ENCODE measurements at places on chromosomes 4 and X.

- DNase-seq, result no peak
These were observed 92.7 kb upstream of the IL15 start for GRCh38 chr4:141543706-141544105.

DNA sequence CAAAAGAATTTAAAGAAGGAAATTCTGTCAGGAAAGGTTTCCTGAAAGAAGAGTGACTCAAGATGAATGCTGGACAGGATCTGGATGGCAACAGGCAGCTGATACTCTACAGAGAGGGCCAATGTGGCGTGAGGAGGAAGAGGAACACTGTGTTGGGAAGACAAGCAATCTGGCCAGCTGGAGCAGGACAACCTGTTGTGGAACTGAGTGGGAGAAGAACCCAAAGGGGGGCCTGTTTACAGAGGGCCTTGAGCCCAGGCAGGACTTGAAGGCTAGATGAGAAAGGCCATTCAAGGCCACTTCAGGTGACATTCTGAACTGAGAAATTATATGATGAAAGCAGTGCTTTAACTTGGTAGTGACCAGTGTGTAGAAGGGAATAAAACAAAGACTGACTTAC is 8.5 kb downstream of the OTUD4 start:
- DNase-seq, result no peak

- no peak for DNase-seq
These were observed 174.8 kb upstream of the NPY2R start for GRCh38 chr4:155033604-155034003.

DNA sequence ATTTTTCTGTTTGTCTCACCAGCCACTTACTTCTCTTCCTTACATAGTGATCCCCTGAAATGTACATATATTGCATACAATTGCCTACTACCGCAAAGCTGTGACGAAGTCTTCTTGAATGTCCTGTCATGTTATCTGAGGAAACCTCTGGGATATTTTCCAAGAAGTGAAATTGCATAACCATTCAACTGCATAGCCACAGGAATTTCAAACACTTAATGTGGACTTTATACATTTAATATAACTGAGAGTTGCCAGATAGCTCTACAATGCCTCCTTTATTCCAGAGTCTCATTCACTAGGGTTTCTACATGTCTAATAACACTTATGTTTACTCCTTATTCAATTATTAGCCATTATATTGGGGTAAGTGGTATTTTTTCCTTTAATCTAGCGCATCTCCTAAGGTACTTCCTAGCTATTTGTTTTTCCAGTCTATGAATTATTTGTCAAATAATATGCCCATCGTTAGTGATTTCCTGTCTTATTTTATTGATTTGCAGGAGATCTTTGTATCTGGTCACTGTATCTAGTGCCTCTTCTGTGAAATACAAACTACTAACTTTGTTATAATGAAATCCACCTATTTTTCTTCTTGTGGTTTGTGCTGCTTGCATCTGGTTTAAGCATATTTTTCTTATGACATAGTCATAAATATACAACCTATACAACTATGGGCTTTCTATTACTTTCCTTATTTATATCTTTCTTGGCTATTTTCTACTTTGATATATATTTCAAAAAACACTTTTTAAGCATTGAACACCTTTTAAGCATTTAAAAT is 69.2 kb upstream of the GRID2 start:
- DNase-seq, result no peak

- no peak for DNase-seq
These were observed 8.7 kb upstream of the CDS1 start for GRCh38 chr4:84574069-84574720.

DNA sequence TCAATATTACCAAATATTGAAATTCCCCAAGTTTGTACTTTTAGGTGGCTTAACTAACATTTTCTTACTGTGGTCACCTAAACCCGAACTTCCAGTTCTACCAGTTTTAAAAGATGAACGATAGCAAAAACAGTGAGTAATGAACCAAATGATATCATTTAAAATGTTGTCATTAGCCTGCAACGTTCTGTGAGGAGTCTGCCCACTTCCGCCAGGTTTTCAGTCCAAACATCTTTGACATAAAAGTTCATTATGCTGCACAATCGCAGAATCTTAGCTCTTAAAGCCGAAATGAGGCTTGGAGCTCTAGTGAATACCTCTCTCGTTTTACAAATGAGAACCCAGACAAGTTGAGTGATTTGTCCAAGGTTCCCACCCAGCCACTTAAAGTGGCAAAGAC is 762 bp downstream of the PIGA start:
- DNase-seq, result no peak

DNA sequence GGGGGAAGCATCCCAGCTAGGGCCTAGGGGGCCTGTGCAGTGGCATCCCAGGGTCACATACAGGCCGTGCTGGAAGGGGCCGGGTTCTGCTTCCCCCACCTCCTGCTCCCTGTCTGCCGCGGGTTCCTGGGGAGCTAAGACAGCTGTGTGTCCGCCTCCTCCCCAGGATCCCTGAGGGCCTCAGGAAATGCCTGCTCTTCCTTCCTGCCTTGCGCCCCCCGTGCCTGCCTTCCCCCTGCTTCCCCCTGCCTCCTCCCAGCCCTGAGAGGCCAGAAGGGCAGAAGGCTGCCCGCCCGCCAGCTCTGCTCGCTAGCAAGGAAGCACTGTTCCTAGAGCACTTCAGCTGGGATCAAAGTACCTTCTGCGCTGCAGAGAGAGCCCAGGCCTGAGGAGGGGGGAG is 2.9 kb upstream of the BGN start:
- no peak for DNase-seq

GRCh38 chrX:39676434-39676833 is 421.3 kb downstream of the BCOR start:
- DNase-seq, result no peak

DNA sequence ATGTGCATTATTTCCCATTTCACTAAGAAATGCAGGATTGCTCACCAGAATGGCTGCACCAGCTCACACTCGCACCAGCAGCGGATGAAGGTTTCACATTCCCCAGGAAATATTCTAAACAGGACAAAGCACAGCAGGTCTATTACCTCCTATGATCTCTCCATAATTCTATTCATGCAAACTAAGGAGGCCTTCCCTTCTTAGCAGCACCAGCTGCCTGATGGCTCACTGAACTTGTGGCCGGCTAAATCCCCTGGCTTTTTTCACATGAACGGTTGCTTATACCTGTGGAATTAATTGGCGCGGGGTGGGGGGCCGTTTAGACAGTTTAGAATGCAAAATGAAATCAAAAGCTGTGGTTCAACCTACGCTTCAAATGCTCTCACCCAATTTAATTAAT is 73.5 kb upstream of the SRD5A3 start:
- DNase-seq, result no peak

DNA sequence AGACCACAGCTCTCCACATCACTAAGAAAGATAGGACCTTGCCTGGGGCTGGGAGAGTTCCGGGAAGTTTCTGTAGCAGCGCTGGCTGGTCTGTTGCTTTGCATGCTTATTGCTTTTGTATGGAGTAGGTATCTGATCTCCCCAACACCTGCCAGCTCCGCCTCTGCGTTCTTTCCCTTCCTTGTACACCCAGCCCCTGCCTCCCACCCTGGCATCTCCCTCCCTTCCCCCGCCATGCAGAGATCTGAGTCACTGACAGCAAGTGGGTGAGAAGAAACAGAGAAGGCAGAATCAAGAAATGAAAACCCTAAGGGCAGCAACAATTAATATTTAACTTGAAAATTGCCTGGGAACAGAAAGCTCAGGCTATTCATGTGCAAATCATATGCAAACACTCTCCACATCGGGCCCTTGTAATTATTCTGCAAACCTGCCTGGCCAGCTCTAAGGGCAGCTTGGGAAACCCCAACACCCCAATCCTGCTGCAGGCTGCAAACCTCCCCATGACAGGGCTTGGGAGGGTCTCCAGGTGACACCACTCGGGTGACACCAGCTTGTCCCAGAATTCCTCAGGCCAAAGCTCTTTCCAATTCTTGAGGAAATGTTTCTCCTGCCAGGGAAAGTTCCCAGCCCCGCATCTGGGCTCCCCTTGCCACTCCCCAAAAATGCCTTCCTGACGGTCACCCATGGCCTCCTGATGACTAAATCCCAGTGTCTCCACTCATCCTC is 257.2 kb downstream of the FBXW7 start:
- DNase-seq, result peak; percentile 76

GRCh38 chrX:119617517-119618164 is 11.4 kb upstream of the NKRF start:
- no peak for DNase-seq

GRCh38 chrX:51336584-51336983 is 4.0 kb downstream of the NUDT10 start:
- peak; percentile 26 for DNase-seq

DNA sequence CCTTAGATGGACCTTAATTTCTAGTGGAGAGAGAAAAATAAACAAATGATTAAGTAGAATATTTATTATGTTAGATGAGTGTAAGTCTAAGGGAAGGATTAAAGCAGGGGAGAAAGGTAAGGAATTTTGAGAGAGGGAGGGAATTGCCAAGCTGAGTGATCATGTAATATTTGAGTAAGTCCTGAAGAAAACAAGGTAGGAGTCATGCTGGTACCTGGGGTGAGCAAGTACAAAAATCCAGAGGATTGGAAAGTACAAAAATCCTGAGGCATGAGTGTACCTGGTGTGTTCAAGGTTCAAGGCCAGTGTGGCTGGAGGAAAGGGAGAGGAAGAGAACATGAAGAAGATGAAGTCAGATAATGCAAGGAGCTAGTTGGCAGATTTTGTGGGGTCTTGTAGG is 87.2 kb upstream of the MYOZ2 start:
- no peak for DNase-seq

DNA sequence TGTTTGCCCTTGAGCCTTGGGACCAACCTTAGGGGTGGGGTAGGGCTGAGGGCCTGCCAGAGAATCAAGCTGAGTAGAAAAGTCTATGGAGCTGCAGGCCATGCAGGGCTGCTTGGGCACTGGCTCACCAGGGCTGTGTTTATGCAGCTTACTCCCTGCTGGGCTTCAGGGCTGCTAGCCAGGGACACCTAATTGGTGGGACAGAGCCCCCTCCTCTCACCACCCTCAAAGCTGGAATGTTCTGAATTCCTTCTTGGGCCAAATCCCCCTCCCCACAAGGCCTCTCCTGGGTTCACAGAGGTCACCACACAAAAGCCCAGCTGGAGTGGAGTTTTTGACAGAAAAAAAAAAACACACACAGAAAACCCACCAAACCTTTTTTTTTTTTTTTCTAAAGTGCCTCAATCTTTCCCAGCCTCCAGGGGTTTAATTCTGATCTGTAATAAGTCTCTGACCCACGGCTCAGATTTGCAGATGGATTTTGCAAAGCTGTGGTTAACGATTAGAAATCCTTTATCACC is at the start of gene CLDN2:
CLDN2 (plus strand) TSS at position 471 of the 521 bp plus-strand sequence. CDS start 7,827 bp downstream, outside the sequence.
- DNase-seq, result no peak

GRCh38 chr4:138112389-138112788 is 129.8 kb downstream of the SLC7A11 start:
- DNase-seq, result no peak

- DNase-seq, result peak; percentile 11
These were observed 111.9 kb upstream of the TMEM164 start for GRCh38 chrX:109890910-109891502.

DNA sequence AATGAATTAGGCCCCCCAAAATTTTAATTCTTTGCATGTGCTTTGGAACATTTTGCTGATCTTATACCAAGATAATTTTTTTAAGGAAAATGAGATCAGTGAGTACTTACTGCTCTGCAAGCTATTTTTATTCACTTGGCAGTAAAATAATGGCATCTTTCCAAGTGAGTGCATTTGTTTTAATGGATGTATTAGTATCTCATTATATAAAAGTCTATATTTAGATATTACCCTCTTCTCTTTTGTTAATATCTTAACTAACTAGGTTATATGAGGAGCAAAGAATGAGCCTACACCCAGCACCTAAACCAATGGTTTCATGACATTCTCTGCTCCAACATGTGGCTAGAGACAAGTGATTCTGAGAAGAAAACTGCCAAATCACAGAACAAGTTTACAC is 21.1 kb upstream of the ARAF start:
- peak; percentile 43 for DNase-seq

GRCh38 chrX:21949689-21950088 is 9.2 kb downstream of the SMS start:
- no peak for DNase-seq

- DNase-seq, result no peak
These were observed 689.0 kb downstream of the GRID2 start for GRCh38 chr4:92992758-92993157.

DNA sequence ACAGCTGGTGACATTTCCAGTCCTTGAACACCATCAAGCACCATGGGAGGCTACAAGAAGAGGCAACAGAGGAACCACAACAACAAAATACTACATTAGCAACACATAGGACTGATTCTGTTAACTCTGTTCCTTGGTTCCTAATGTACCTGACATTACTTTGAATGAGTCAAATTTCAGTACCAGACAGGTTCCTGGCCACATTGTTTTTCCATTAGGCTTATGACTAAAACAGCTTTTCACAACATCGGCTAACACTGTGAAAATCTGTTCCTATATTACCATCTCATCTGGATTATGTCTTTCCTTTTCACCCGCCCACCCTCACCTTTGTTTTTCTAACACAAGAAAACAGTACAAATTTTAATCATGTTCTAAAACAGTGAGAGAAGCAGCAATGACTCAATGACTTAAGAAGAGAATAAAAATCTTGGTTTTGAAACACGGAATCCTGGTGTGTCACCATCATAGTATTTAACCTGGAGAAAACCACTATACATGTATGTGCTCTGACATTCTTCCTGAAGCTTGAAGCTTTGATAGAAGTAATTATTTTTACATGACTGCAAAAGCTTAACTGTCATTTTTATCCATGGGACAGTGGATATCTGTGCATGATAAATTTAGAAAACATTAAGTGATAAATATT is 143.9 kb downstream of the SCFD2 start:
- no peak for DNase-seq

GRCh38 chr4:54961357-54961975 is 163.9 kb downstream of the KDR start:
- peak; percentile 13 for DNase-seq

GRCh38 chr4:39324897-39325613 is 41.1 kb downstream of the RFC1 start:
- DNase-seq, result no peak

DNA sequence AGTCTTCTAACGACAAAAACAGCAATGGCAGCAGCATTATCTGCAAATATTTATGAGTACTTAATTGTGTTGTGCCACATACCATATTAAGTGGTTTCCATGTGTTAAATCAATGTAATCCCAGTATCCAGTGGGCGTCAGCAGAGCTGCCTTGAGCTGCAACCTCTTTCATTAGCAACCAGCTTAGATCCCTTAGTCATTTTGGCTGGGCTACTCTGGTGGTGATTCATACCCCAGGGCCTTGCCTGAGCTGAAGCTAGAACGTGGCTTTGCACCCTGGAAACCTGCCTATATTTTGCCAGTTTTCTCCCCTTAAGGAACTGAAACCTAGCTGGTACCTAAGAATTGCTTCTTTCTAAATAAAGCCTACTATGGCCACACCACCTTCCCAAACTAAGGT is 474.3 kb upstream of the FTHL17 start:
- no peak for DNase-seq

- no peak for DNase-seq
These were observed 512.8 kb upstream of the PCDH7 start for GRCh38 chr4:30207389-30207788.

GRCh38 chr4:87410679-87411078 is 11.7 kb upstream of the NUDT9 start:
- no peak for DNase-seq
